ENCODE measurements at places on chromosomes 1 and 21.
A peak's percentile ranks its signal among the peaks of the same experiment; 100 is the strongest.

GRCh38 chr1:26949266-26949925 lies 10.9 kb downstream of the KDF1 start:
- no peak for DNase-seq

DNA sequence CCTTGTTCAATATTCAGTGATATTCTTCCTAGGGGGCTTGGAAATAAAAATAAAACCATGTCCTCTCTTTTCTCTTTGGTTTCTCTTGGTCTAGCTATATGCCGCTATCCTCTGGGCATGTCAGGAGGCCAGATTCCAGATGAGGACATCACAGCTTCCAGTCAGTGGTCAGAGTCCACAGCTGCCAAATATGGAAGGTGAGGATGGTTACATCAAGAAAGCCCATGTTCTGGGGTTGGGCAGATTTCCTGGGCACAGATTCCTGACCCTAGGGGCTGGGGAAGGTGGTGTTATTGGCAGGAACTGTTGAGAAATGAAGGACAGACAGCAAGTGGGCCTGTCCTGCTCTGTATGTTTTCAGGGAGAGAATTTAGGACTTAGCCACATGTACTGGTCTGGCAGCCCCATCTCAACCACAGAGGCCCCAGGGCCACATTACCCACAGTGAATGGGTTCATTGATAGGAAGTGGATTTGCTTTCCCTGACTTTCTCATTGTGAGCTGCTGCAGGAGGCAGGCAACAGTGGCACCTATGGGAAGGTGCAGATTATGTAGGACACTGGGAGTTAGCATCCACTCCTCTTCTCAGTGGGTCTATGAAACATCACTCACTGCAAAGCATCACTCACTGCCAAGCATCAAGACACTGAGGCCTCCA lies 37.4 kb upstream of the HSD17B7 start:
- no peak for DNase-seq

- DNase-seq: peak; percentile 40
Observed at GRCh38 chr1:207004931-207005830, 27.4 kb downstream of the C1orf116 start.

DNA sequence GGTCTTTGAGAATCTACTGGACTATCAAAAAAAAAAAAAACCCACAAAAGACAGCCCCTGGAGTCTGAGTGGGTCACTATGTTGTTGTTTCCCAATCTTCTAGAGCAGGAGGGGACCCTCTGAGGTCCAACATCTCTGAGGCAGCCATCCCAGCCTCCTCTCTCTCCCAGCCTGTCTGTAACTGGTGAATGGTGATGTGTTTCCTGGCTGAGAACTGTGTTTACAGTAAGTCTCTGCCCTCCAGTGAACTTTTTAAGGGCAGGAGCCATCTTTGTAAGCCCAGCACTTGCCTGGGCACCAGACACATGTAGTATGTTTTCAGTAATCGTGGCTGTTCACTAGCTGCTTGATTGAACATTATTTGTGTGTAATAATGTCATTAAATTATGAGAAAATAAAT lies 85.7 kb downstream of the SPATA46 start:
- DNase-seq: no peak

GRCh38 chr21:15001857-15002606 lies 62.8 kb downstream of the NRIP1 start:
- DNase-seq: no peak

GRCh38 chr1:152968248-152968647 lies 2.2 kb upstream of the SPRR4 start:
- no peak for DNase-seq

DNA sequence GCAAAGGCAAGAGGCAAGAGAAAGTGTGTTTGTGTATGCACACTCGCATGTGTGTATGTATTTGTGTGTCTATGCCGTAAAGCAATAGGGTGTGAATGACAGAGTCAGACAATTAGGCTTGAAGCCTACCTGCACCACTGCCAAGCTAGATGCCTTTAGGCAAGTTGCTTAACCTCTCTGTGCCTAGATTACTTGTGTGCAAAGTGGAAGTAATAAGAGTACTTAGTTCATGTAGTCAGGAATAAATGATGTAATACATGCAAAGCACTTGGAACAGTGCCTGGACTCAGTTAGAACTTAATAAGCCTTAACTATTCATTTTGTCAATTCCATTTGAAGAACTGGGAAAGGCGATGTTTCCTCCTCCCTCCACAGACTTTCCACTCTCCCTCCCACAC lies 31.7 kb downstream of the LAMB3 start:
- DNase-seq: no peak

GRCh38 chr1:226695335-226695900 lies 43.7 kb downstream of the ITPKB start:
- no peak for DNase-seq

DNA sequence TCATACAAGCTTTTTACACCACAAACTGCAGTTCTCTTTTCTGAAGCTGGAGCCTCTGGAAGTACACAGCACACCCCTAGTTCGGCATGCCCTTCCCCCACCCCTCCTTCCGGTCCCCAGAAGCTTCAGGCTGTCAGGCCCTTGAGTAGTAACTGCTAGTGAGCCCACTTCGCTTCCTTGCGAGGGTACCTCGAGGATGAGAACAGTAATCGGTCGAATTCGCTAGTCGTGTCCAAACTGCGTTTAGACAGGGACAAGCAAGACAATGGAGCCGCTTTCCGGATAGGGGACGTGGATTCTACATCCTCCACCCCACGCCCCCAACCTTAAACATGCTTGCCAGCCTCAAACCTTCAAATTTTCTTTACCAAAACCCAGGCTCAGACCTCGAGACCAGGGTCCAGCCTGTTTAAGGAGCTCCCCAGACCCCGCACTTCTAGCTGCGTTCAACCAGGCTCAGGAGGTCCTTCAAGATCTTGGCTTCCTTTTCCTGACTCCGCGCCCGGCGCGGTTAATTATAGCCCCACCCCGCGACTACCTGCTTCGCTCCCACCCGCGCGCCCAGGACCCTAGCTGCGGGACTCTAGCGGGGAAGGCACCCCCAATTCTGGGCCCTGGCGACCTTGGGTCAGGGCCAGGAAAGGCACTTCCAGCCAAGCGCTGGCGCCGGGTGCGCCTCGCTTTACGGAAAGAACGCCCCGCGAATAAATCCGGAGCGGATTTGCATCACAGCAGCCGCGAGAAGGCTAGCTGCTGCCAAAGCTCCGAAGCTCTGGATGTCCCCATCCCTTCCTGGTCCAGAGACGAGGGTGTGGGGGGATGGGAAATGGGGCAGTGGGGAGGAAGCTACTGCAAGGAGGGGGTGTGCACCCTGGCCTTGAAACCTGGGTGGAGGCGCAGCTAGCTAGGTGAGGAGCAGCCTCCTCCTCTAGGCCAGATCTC lies 8.1 kb upstream of the TSPAN1 start:
- DNase-seq: peak; percentile 32

DNA sequence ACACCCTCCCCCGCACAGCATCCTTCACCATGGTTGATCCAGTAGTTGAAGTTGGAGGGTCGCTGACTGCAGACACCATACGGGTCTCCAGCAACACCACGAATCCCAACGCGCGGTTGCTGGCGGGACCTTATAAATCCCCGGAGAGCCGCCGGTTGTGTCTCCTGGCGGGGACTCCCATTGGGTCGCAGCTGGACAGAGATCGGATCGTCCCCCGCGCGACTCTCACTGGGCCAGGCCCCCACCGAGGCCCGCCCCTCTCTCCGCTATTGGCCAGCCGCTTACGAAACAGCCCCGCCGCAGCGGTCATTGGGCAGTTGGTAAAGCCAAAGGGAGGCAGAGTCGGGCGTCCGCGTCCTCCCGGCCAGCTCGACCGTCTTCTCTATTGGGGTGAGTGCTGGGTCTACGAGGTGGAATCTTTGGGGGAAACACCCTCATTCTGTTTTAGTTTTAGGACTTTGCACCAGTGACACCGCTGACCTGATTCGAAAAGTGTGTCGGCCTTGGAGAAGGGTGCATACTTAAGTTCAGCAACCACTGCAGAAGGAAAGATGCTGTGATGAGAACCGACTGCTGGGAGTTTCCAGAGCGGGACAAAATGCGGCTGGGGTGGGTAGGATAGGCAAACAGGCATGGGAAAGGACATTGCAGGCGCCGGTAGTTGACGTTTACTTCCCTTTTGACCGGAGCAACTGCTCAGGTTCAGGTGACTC lies 27.4 kb downstream of the RABIF start:
- no peak for DNase-seq

DNA sequence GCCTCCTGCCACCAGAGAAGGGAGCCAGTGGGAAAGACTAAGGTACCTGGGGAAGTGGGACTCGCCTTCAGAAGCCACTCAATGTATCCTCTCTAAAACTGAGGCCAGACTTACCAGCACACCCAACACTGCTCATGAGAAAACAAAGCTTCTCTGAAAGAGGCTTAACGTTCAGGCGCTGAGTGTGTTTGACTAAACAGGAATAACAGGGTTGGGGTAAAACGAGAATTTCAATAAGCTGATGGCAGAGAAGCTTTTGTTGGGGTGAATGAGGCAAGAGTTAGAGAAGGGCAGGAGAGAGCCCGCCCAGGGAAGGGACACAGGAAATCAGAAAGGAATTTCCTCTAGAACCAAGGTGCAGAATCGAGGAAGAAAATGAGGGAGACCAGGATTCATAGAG lies 1.7 kb upstream of the SPRR3 start:
- DNase-seq: no peak

All from stimulated activated naive CD4-positive, alpha-beta T cell (primary cell).